Putamen (tissue), 1 donor: ENCODE measurements at places on chromosomes 6 and 20.

GRCh38 chr6:7414811-7415210 is 25.2 kb downstream of the RIOK1 start:
- no peak for DNase-seq

GRCh38 chr6:63526931-63527330 is 45.3 kb upstream of the LOC128125822 start:
- DNase-seq: no peak

DNA sequence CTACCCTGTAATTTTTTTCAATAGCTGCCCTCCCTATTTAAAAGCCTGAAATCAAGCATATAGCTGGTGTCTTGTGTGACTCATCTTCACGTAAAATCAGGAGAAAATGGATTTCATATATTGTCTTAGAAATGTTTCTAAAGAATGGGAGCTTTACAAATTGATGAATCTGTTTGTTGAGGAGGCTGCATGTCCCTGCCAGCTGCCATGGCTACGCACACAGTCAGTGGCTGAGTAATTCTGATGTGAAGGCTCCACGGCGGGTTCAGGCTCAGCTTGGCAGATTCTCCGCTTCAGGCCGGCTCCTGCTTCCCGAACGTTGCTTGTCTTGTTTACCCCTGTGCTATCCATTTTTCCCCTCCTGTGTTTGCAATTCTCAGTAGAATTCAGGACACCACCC is 82.8 kb downstream of the CCDC170 start:
- DNase-seq: no peak

GRCh38 chr6:151537556-151537955 is 43.7 kb downstream of the CCDC170 start:
- DNase-seq: no peak

- DNase-seq: no peak
Observed at GRCh38 chr6:28336284-28337120, 554 bp upstream of the ZSCAN31 start.

DNA sequence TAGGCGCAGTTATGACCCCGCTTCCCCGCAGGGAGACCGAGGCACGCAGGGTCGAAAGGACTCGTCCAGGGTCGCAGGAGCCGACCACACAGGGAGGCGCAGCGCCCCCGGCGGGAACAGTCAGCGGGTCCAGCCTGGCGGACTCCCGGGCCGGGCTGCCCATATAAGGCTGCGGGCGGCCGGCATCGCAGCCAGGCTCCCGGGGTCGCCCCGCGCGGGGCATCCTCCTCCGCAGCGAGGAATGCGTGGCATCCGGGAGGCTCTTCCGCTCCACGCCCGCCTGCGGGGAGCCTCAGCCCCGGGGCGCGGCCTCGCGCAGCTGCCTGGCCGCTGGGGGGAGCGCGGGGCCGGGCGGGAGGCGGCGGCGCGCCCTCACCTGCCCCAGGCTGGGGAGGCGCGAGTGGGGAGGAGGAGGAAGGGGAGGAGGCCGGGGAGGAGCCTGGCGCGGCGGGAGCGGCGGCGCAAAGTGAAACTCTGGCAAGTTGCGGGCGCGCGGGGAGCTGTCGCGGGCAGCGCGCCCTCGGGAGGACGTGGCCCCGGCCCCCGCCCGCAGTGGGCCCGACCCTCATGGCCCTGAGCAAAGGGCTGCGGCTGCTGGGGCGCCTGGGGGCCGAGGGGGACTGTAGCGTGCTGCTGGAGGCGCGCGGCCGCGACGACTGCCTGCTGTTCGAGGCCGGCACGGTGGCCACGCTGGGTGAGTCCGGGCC is at the start of gene SYNJ2:
Gene SYNJ2 (plus strand): TSS at position 469 of the 707 bp plus-strand sequence. CDS start 99 bp downstream, at position 568.
- no peak for DNase-seq

DNA sequence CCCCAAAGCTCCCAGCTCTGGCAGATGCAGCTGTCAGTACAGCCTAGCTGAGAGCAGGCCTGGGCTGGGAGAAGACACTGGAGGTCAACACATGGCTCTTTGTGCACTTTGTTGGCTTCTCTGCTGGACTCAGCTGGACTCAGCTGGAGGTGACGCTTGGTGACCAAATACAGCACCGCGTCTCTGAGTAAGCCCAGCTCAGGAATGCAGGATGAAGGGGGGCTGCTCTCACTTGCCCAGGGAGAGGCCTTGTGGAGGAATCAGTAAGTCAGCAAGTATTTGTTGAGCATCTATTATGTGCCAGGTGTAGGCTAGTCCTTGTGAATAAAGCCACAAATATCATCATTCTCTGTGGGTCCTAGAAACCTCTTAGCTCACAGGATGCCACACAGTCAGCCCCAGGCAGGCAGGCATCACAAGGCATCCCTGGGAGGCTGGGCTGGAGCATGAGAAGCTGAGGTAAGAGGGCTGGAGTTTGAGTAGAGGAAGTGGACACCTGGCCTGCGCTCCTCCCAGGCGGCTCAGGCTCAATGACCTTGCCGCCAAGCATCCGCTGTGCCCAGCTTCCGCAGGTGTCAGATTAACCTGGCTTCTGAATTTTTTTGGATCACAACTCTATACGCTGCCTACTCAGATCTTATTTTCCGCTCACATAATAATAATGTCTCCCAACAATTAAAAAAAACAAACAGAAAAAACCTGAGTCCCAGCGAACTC is 95.4 kb downstream of the TMEM170B start:
- no peak for DNase-seq

DNA sequence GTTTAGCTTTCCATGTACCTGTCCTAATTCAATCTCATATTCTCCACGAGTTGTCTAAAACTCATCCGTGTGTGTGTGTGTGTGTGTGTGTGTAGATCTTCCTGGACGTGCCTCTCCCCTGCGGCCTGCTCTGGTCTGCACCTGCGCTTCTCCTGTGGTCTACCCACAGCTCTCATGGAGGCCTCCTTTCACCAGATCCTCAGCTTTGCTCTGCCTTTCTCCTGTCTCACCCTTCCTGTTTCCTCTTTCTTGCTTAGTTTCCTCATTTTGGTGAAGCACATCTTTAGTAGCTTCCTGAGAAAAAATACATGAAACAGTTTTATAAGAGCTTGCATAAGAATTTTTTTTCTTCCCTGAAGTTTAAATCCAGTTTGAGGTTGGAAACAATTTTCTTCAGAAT is 18.1 kb downstream of the SLX4IP start:
- DNase-seq: no peak

DNA sequence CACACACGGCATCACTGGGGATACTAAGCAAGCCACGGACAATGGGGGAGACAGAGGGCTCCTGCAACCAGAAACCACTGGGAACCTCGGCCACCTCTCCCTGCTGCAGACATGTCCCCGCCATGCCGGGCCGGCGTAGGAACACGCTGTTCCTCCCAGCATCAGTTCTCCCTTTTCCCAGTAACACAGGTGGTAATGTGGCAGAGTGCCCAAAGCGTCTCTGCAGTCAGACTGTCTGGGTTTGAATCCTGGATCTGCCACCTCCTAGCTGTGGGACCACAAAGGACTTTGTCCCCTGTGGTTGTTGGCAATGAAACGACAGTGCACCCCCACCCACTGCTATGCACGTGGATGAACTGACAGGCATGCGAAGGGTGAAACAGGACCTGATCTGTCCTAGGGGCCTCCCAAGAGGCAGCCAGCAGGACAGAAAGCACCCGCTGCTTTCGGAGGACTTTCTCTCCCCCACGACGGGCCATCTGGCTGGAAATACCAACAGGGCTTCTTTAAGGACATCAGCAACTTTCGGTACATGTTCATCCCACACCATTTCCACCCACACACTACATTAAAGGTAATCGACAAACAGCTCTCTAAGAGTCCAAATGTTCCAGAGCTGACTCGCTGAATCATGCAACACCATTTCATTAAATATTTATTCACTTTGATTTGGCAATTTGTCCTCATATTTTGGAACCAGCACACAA is 74.1 kb downstream of the SULF2 start:
- no peak for DNase-seq

GRCh38 chr20:2748551-2749342 is 51.7 kb downstream of the CPXM1 start:
- DNase-seq: no peak
